Sciatic nerve (tissue), 2 donors: ENCODE measurements at places on chromosomes 6 and 20. TPM values are rescaled to one million over a fixed set of nuclear protein-coding genes. Genes with fewer than 3 reads are reported as not detected.

The CDH26 gene
- 3.6 TPM for total RNA-seq

The CLPSL1 gene
- not detected for total RNA-seq

The TSHZ2 gene
- 33.1 TPM for total RNA-seq

The CLDN20 gene
- total RNA-seq: 2.2 TPM

The ZNF341 gene
- total RNA-seq: 4.7 TPM

The ZBTB46 gene
- total RNA-seq: 30.2 TPM

The BPIFB1 gene
- 2.1 TPM for total RNA-seq

The HLA-G gene
- total RNA-seq: 1.2 TPM

The SLC22A7 gene
- total RNA-seq: not detected

The CDC5L gene
- 20.3 TPM for total RNA-seq

The DLGAP4 gene
- 113 TPM for total RNA-seq

The RPS10 gene
- 744 TPM for total RNA-seq

The APCDD1L gene
- total RNA-seq: 0.53 TPM

The TOP1 gene
- total RNA-seq: 34.7 TPM

The CD24 gene
- 3.3 TPM for total RNA-seq

The PXMP4 gene
- 9.3 TPM for total RNA-seq

The SSTR4 gene
- not detected for total RNA-seq

The BPI gene
- 2.3 TPM for total RNA-seq

The CALHM5 gene
- 5.3 TPM for total RNA-seq

The RIPPLY2 gene
- total RNA-seq: 0.80 TPM

The SALL4 gene
- total RNA-seq: 2.6 TPM

The MICAL1 gene
- 53.9 TPM for total RNA-seq

The DSN1 gene
- total RNA-seq: 7.2 TPM

The BRPF3 gene
- total RNA-seq: 36.6 TPM

The ACOT8 gene
- 19.7 TPM for total RNA-seq

The PRL gene
- total RNA-seq: 0.36 TPM

The GRM1 gene
- total RNA-seq: 0.45 TPM

The NECAB3 gene
- total RNA-seq: 24.1 TPM

The RGL2 gene
- 83.5 TPM for total RNA-seq

The PBOV1 gene
- not detected for total RNA-seq

The MROH8 gene
- total RNA-seq: 5.2 TPM

The HDGFL1 gene
- total RNA-seq: not detected

The ENPP4 gene
- total RNA-seq: 22.0 TPM

The SPATA25 gene
- 2.8 TPM for total RNA-seq

The PNPLA1 gene
- 0.22 TPM for total RNA-seq

The TRIM10 gene
- total RNA-seq: 0.62 TPM

The KIAA0408 gene
- total RNA-seq: 45.3 TPM

The CNKSR3 gene
- 22.2 TPM for total RNA-seq

The PLA2G7 gene
- 5.9 TPM for total RNA-seq

The HLA-DPB1 gene
- total RNA-seq: 138 TPM

The DEFB113 gene
- total RNA-seq: not detected

The ID4 gene
- 37.0 TPM for total RNA-seq

The FILIP1 gene
- total RNA-seq: 40.2 TPM

The JPH2 gene
- 1.5 TPM for total RNA-seq

The FAM83D gene
- total RNA-seq: 0.13 TPM

The XPO5 gene
- 33.5 TPM for total RNA-seq

The ZDHHC14 gene
- total RNA-seq: 19.1 TPM

The NEU1 gene
- 22.1 TPM for total RNA-seq

The OTOR gene
- not detected for total RNA-seq

The DCBLD1 gene
- total RNA-seq: 13.6 TPM

The BPIFA1 gene
- not detected for total RNA-seq

The C6orf132 gene
- 2.6 TPM for total RNA-seq

The DNMT3B gene
- 2.1 TPM for total RNA-seq

The DEFB119 gene
- total RNA-seq: not detected

The ADGRF5 gene
- total RNA-seq: 23.8 TPM

The ERVFRD-1 gene
- 0.22 TPM for total RNA-seq

The C20orf141 gene
- total RNA-seq: not detected

The CD40 gene
- total RNA-seq: 25.1 TPM

The HLA-DRA gene
- 455 TPM for total RNA-seq
